CD4-positive, alpha-beta T cell treated with Interferon gamma for 1 hour (primary cell): ENCODE measurements at places on chromosomes 5 and 9.

DNA sequence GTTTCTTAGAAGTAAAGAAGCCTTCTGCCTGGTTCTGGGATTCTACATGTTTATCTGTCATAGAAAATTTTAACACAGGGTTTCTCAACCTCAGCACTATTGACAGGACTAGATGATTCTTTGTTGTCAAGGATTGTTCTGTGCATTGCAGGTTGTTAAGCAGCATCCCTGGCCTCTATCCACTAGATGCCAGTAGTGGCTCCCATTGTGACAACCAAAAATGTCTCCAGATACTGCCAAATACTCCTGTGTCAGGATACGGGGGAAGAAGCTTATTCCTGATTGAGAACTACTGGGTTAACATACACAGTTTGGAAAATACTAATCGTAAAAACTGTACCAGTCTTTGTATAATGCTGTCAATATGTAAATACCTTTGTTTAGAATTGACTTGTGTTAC, 167.1 kb downstream of the NIPBL start:
- DNase-seq, result no peak

DNA sequence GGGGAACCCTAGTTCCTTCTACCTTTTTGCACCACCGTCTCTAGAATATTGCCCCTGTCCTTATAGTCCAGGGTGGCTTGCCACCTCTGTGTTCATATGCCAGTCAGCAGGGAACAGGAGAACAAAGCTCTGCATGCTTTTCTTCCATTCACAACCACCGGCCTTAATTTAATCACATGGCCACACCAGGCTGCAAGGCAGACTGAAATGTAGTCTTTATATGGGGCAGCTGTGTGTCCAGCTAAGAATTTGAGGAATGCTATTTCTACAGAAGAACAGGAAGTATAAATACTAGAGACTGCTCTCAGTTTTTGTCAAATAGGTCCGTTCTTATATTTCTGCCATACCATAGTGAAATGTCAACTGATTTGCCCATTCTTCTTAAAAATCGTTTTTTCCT, 5.8 kb downstream of the C5orf22 start:
- DNase-seq, result no peak

DNA sequence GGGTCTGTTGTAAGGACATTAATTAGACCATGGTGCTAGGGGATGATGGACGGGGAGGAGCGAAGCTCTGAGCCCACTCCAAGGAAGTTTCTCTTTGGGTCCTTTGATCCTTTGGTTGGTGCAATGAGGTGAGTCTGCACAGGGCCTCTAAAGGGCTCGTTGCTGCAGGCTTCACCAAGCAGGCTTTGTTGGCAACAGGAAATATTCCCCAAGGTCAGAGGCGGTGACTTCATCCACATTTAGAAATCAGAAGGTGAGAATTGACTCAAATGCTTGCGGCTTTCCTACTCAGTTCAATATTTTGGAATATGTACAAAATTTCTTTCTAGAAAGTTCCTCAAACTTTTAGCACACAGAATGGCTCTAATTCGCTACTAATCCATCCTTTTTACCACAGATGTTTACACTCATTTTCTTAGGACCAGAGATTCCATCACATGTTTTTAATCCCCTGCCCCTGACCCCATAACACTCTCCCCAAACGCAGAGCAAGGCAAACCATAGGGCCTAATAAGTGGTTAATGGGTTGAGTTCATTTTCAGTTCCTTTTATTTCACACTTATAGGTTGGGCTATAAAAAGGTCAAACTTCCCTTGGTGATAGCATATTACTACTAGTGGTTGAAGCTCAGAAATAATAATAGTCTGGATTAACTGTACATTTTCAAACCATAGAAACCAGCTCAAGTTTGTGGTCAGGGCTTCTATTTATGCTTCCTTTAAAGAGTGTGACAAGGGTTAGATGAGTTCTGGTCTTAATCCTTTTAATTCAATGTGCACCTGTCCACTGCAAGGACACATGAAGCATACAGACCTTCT, 37.3 kb upstream of the TMEM252 start:
- no peak for DNase-seq

DNA sequence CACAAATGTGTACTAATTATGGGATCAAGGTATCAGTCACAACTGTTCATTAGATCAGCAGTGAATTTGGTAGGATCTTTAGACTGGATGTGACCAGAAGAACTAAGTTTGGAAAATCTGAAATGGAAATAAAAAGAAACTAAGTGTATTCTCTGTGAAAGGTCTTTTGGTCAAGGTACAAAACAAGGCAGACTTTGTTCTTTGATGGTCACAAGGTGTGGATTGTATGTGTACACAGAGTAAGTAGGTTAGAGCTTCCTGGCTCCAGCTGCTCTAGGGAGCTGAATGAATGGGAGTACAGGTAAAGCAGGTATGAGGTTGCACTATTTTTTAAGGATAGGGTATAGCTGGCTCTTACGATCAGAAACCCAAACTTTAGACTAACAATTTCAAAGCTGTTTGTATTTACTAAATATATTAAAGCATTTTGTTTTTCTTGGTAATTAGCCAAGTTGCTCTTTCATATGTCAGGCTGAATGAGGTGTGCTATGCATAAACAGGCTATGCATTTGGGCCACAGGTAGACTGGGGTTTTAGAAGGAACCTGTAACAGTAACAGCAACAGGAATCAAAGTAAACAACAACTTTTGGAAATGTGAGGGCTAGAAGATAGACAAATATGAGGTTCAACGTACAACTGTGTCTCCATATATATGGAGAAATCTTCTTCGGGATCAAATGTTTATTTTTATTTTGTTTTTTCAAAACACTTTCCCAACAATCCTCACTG, 32.5 kb downstream of the FAM169A start:
- DNase-seq, result no peak

GRCh38 chr5:19910136-19910535, 77.9 kb downstream of the CDH18 start:
- no peak for DNase-seq

DNA sequence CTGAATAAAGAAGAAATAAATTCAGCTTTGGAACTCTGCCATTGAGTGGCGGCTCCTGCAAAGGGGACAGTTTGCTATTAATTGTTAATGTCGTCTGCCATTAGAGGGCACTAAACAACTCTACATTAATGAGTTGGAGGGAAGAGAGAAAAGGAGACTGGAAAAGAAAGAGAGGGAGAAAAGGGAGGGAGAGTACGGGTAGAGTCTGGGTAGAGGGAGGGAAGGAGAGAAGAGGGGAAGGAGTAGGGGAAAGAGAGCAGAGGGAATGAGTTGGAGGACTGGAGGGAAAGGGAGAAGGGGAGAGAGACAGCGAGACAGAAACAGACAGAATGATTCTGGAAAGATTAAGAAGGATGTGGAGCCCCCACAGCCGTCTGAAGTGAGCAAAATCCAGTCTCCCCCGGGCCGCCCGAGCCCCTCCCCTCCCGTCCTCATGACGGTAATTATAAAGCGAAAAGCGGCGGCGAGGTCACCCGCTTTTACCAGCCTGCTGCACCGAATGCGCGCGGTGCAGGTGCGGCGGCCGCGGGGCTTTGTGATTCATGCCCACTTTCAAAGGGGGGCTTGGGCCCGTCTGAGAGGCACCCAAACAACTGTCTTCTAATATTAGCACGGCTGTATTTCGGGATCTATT, 1.9 kb upstream of the FST start:
- DNase-seq, result no peak

DNA sequence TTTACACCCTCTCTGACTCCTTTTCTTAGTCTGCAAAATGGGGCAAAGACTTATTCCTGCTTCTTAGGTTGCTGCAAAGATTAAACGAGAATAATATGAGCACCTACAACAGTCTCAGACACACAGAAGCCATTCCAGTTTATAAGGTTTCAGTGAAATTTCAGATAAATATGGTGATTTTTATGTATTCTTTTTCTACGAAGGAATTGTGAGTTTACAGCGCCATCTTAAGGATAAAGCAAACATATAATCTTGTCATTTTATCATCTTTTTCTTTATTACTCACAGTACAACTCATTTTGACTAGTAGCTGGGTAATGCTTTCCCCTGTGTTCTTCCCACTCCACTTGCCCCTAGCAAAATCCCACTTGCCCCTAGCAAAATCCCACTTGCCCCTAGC, 29.2 kb upstream of the SMC5 start:
- no peak for DNase-seq

DNA sequence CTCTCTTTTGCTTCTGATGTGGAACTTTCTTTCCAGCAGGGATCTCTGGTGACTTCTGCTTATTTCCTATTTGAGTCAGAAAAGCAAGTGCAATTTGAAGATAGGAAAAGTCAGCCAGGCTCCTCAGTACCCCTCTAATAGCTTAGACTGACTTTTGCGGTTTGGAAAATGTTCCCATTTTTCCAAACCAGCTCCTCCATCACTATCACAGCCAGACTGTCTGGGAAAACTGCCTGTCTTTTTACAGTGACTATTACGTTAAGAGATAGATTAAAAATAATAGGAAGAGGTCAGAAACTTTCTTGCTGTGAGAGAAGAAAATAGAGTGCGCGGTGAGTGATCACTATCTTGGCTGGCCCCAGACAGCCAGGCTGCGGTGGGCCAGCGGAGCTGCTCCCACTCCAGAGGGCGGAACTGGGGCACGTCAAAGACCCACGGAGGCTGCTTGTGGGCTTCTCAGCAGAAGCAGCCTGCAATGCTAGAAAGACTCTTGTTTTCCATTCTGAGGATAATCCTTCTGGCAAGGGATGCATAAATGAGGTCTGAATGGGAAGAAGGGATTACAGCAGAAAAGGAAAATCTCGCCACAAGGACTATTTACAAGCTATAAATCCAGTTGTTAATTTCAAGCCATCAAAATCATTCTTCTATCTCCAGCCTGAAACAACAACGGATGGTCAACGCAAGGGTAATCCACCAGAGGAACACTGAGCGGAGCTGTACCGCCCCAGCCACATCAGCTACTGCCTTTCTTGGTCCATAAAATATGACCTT, 151.0 kb upstream of the MSX2 start:
- no peak for DNase-seq

DNA sequence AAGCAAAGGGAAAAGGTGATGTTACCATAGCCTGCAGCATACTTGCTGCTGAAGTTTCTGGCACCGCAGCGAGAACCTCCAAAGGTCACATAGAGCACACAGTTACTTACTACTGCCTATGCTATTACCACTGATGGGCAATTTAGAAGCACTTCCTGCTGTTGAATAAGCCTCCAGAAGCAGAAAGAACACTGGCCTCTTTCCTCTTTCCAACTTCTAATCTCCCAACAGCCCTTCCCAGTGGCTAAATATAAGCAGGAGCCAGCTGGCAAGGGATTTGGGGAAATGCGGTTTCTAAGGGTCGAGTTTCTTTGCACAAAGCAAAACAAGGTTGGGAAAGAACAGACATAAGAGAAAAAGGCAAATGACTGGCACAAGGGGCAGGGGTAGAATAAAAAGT, 669.2 kb upstream of the ACO1 start:
- no peak for DNase-seq

DNA sequence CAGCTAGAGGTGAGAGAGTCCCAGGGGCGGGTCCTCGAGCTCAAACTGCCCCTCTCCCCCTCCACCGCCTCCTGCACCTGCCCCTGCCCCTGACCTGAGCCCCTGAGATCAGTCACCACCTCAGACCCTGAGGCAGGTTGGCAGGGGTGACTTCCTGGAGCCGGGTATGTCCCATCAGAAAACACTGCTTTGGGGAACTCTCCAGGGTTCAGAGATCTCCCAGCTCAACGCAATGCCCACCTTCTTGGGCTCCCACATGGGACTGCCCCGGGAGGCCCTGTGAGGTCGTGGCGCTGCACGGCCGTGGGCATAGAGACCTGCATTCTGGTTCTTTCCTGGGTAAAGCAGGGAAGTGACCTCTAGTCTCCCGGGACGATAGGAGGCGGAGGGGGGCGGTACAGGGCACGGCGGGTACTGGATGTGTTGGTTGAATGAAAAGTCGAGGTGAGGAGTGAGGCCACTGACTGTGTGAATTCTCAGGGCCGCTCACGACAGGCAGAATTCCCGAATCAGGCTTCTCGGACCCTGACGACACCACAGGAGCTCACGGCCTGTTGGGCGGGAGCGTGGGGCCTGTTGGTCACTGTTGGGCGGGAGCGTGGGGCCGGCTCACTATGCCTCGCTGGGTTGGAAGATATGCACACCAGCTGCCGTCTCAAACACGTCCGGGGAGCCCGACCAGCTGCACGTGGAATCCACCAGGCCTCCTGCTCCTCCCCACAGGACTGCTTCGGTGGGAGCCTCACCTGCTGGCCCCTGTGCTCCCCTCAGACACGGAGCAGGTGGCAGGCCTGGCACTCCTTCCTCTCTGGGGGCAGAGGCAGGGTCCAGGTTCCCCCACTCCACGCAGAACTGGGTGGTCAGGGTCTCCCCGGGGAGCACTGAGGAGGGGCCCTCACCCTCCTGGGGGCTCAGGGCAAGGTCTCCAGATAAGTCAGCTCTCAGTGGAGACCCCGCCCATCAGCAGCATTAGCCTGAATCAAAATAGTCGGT, 178.0 kb upstream of the PPP1R26 start:
- DNase-seq, result no peak

- no peak for DNase-seq
Measured at GRCh38 chr9:89352874-89353649, 34.8 kb downstream of the SECISBP2 start.

- no peak for DNase-seq
Measured at GRCh38 chr9:97601228-97601898, 31.8 kb downstream of the TSTD2 start.

DNA sequence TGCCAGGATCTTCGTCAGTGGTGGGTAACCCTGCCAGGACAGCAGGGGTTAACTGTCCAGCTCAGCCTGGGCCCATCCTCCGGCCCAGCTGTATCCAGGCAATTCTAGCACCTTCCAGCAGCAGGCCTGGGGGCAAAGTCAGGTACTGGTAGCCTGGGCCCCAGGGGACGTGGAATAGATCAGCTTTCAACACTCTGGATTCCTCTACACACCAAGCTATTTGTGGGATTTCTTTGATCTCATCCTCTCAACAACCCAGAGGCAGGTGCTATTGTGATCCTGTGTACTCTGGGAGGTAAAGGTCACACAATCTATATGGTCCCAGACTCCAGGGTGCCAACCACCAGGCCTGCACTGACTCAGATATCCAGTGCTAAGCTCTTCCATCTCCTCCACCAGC, 8.7 kb upstream of the SPOUT1 start:
- DNase-seq, result no peak

DNA sequence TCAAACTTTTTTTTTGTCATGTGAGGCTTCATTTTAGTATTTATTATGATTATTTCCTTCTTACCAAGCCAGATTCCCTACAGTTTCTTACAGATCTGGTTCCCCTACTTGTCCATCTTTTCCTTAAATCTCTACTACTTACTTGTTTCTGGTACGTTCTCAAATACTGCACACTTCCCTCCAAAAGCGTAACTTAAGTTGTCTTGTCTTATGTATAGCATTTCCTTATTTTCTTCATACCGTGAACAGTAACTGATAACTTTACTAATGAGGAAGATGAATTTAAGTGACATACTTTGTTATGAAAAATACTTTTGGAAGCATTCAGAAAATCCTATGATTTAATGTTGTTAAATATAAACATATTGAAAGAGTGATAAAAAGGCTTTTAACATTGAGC, 67.3 kb downstream of the PARP8 start:
- DNase-seq, result no peak

- no peak for DNase-seq
Measured at GRCh38 chr5:52748590-52748989, 39.1 kb upstream of the ITGA1 start.

GRCh38 chr9:136512651-136513071, 29.8 kb upstream of the SEC16A start:
- peak; percentile 25 for DNase-seq

GRCh38 chr9:82192211-82192610, 203.6 kb downstream of the SPATA31D1 start:
- no peak for DNase-seq
